CD4-positive, alpha-beta T cell treated with Interleukin-6 for 4 hours (primary cell): ENCODE measurements at places on chromosomes 2 and 18.
A peak's percentile ranks its signal among the peaks of the same experiment; 100 is the strongest.

- no peak for DNase-seq
Observed at GRCh38 chr18:79736846-79737245, 57.2 kb downstream of the CTDP1 start.

DNA sequence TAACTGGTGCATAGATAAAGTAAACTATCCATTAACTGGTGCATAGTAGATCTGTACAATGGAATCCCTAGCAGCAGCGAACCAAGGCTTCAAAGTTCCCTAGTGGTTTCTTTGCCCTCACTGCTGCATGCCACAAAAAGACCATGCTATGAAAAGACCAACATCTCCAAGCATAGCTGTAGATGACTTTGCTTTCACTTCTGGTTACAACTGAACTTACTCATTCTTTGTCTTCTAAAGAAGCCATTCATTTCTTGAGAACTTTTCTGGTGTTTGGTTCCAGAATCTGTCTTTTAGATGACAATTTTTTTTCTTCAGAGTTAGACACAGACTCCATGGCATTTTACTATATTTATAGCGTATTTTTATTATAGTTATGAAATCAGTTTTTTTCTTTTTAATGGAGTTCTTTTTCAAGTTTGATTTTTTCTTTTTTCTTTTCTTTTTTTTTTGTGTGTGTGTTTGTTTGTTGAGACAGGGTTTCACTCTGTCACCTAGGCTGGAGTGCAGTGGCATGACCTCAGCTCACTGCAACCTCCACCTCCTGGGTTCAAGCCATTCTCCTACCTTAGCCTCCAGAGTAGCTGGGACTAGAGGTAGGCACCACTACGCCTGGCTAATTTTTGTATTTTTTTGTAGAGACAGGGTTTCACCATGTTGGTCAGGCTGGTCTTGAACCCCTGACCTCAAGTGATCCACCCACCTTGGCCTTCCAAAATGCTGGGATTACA lies 63.6 kb downstream of the SLC35F5 start:
- peak; percentile 29 for DNase-seq

- no peak for DNase-seq
Observed at GRCh38 chr2:11853197-11853588, 106.8 kb downstream of the LPIN1 start.

- no peak for DNase-seq
Observed at GRCh38 chr2:118097657-118098056, 9.4 kb downstream of the INSIG2 start.

DNA sequence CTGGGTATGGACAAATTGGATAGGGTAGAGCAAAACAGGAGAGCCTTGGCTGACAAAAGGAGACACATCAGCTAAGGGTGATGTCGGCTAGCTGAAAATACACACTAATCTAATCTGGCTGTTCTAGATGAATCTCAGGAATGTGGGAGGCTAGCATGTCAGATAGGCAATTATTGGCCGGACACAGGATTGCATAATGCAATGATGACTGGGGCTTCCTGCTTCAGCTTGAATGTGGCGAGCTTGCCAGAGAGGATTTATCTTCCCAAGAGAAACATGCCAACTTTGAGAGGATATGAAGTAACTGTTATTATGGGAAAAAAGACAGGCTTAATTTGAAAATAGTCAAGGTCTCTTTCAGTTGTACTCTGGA lies 102.4 kb downstream of the TRIB2 start:
- no peak for DNase-seq

- DNase-seq, result no peak
Observed at GRCh38 chr2:46804794-46805193, 110.8 kb downstream of the MCFD2 start.

DNA sequence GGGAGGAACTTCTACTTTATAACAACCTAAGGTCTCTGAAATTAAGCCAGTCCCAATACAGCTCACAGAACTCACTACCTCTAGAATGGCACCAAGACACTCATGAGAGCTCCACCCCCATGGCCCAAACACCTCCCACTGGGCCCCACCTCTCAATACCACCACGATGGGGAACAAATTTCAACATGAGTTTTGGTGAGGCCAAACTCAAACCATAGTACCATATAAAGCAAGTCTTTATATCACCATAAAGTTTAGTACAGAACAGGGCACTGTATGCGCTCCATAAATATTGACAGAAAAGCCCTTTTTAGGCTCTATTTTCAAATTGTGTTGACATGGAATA lies 3.3 kb downstream of the AFG3L2 start:
- DNase-seq, result no peak

GRCh38 chr18:69770238-69770637 lies 177.4 kb downstream of the CD226 start:
- DNase-seq, result no peak

DNA sequence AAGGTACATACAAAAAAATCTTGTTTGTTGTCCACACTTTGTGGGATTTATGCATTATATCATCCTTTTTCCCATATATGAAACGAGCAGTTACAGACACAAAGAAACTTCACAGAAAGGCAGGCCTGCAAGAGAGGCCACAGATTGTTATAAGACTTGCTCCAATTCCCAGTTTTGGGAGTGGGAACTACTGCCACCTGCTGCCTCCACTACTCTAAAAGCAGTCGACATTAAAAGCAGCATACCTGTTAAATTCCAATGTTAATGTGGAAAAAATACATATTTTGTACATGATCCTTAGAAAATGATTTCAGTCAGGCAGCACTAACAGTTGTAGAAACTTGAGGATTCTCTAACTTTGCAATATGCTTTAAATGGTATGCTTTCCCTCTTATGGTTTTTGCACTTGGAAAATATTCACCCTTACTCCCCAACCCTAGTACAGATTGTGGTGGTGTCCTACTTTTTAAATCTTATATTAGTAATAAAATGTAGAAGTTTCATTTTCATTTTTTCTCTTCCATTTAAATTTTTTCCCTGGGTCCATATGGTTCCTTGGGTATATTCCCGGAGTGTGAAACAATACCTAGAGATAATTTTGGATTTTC lies 37.9 kb downstream of the SLC38A11 start:
- DNase-seq, result no peak

- DNase-seq, result peak; percentile 3
Observed at GRCh38 chr2:197707316-197708213, 2.4 kb downstream of the MARS2 start.

DNA sequence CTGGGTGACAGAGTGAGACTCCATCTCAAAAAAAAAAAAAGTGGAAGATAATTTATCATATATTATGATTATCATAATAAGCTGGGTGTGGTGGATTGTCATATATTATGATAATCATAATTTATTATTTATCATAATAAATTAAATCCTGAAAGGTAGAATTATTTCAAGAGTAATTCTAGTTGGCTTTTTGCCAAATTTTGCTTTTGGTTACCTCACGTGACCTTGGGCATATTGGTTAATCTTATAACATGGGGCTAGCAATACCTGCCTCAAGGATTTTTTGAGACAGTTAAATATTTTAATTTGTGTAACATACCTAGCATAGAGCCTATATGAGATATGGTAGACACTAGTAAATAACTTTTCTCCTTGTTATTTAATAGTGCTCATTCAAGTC lies 111.3 kb upstream of the TTC27 start:
- DNase-seq, result no peak

GRCh38 chr18:36120297-36120696 lies 8.8 kb downstream of the SLC39A6 start:
- no peak for DNase-seq

DNA sequence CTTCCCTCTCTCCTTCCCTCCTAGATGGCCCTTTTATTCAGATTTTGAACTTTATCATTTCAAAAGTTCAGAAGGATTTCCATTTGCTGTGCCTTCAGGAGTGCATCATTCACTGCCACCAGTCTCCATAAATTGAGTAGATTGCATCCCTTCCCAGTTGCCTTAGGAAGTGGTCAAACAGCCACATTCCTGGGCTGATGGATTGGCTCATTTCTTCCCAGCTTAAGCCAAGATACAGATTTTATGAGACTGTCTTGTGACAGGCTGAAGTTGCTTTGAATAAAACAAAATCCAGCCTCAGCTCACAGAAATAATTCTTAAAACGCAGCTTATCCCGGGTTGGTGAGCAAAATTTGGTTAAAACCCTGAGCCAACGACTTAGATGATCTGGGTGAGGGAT lies 9.8 kb downstream of the NRP2 start:
- no peak for DNase-seq

DNA sequence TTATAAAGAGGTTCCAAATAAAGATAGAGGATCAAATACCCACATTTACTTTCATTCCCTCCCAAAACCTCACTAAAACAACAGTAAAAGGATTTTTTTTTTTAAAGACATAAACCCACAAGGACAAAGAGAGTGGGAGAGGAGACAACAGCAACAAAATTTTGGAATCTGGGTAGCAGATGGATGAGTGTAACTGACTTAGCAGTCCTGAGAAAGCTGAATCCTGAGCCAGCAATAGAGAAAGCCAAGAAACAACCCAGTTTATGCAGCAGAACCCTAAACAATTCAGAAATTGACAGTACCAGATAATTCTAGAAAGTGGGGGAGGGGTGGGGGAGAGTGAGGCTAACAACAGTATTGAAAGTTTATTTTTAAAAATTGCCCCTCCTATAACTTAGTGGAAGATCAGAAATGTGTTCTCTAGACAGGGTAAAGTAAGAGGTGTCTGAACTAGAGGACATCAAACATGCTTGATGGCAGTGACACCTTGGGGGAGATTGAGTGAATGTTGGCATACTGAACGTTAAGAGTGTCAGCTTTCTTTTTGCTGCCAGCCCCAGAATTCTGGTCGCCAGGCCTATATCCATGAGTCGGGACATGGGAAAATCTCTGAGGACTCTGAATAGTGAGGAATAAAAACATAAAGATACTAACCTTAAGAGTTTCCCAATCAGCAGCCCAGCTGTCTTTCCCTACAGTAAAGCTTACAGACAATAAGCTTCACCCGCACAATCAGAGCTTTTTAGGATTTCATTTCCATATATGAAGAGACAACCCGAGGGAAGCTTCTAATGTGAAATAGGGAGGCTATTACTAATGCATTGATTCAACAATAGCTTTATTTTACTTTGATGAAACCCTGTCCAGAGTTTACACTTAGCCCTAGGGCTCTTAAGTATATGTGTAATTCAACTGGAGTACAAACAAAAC lies 128.0 kb upstream of the ALPP start:
- DNase-seq, result no peak

GRCh38 chr2:170091436-170091835 lies 86.5 kb upstream of the MYO3B start:
- no peak for DNase-seq

GRCh38 chr2:46118656-46119371 lies 178.4 kb upstream of the EPAS1 start:
- no peak for DNase-seq

- no peak for DNase-seq
Observed at GRCh38 chr2:186535861-186536260, 49.8 kb downstream of the ZC3H15 start.

DNA sequence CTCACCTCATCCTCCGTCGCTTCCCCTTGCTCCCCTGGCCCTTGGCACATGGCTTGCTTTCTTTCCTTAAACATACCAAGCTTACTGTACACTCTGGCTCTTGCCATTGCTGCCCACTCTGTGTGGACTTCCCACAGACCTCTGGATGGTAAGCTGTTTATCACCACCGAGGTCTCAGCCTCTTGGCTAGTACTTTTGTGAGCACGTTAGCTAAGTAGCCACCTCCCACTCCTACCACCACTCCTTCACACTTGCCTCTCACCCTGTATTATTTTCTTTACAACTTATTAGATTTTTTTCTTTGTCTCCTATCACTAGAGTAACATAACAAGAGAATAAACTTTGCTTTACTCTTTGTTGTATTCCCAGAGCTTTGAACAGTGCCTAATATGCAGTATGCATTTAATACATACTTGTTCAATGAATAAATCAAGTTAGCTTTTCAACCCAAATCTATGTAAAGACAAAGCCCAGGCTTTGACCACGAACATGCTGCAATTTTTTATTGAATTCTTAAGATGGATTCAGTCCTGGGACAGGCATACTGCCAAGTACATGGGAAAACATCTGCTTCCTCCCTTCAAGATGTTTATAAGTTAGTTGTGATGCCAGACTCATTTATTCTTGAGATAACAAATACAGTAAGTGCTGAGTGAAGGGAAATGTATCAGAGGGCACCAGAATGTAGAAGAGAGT lies 25.0 kb upstream of the MSGN1 start:
- no peak for DNase-seq

- DNase-seq, result peak; percentile 72
Observed at GRCh38 chr2:73907840-73908452, 15.1 kb downstream of the ACTG2 start.

DNA sequence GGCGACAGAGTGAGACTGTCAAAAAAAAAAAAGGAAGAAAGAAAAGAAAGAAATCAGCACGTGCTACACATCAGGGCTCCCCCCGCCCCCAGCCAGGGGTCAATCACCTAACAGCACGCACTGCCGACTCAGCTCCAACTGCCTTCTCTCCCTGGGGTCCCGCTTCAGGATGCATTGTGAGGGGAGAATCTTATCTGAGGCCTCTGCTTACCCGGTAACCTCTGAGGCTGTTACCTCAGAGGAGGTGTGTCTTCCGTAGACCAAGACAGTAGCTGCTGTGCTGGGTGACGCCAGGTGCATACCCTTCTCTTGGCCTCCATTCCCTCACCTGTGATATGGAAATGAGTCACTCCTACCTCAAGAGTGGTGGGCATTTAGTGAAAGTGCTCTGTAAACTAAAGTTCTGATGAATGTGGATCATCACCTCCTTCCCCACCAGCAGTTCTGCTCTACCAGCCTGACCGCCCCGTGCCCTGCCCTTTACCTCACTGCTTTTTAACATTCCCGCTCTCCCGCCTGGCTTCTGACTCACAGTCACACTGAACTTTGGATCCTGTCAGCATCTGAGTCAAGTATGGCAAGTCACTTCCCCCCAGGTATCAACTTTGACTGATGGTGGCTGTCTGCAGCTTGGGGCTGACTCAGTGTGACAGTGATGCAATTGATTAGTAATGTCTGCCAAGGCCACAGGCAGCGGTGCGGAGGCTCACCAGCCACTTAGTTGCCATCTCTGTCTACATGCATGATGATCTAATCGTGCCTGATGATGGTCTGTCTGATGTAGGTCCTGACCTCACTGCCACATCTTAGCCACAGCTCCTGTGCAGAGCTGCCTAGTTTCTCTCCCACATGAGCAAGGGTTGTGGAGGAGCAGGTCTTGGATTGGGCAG lies 20.1 kb downstream of the ARID5A start:
- DNase-seq, result peak; percentile 55

DNA sequence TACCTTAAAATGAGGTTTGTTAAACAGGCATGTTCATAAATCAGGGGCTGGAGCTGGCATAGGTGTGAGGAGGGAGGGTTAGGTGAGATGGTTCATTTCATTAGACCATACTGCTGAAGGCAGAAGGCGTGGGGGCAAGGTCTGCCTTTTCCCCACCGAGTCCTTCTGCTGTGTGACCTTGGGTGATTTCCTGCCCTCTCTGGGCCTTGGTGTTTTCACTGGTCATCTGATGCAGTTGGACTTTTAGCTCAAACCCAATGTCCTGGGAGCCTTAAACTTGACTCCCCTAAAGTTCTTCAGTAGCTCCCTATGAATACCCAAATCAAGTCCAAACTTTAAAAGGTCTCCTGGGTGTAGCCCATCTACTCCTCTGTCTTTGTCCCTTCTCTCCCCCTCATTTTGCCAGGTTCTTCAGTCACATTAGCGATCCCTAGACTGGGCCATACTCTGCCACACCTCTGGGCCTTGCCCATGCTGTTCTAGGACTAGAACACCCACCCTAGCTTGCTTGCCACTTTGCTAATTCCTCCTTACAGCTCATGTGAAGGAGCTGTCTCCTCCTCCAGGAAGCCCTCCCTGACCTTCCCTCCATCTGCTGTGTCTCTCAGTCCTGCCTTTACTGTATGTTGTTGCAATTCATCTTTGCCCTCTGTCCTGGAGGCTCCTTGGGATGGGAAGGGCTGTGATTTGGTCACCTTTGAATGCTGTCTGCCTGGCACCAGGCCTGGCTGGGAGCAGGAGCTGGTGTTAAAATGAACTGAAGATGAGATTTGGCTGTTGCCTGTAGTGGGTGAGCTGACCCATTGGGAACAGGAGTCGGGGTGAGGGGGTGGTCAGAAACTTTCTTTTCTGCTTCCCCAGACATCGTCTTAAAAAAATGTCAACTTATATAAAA lies 85.4 kb upstream of the HS6ST1 start:
- no peak for DNase-seq
